WTC11 (cell line): ENCODE measurements at places on chromosomes 7 and 10. TPM values are rescaled to one million over a fixed set of nuclear protein-coding genes. Genes with fewer than 3 reads are reported as not detected.

The SLC26A4 gene
- total RNA-seq: 0.09 to 0.22 TPM in 2 of 3 replicates, not detected in the other

The SCART1 gene
- 0.57 to 1.2 TPM (median 1.1 TPM) in 3 replicates for total RNA-seq

The SNCG gene
- 8.4 to 14.3 TPM (median 12.0 TPM) in 3 replicates for total RNA-seq

The ADRA2A gene
- total RNA-seq: 1.7 to 2.1 TPM (median 1.7 TPM) in 3 replicates

DNA sequence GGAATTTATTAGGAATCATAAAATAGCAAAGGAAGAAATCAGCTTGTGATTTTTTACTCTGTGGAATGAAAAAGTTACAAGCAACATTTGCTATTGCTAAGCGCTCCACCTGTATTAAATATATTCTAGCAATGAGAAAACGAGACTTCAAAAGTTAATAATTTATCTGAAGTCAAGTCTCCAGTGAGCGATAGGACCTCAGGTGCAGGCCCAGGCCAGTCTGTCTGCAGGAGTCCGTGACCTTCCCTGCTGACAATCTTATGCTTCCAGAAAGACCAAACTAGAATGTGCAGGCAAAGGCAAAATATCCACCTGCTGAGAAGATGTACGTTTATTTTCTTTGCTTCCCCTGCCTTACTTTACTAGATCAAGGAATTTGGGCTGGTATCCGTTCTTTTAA is 22.7 kb downstream of the MRC1 start:
- DNase-seq: no peak

- DNase-seq: no peak
Measured at GRCh38 chr7:39954694-39955093, 4.6 kb downstream of the CDK13 start.

DNA sequence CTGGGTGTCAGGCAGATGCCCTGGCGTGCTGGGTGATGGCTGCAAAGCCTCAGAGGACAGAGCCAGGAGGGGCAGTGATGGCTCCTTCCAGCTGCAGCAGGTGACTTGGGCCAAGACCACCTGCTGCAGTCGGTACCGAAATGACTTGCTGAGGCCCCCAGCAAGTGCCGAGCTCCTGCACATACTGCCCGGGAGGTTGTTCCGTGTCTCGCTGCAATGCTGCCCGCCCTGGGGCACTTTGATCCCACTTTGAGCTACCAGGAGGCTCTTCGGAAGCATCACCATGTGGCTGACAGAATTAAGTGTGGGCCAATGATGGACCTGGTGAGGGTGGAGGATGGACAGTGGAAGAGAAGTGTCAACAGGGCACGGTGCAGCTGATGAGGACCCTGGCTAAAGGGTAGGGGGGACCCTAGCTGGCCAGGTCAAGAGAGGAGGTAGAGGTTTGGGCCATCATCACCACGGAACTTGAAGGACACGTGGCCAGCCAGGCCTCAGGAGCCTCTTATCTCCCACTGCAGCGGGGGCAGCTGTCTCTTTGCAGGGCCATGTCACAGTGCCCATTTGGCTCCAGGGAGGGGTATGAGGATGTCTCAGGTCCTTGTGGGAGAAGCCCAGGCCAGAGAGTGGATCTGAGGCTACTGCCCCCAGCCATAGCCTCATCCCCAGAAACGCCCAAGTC is 51.1 kb upstream of the NANOS1 start:
- DNase-seq: no peak

DNA sequence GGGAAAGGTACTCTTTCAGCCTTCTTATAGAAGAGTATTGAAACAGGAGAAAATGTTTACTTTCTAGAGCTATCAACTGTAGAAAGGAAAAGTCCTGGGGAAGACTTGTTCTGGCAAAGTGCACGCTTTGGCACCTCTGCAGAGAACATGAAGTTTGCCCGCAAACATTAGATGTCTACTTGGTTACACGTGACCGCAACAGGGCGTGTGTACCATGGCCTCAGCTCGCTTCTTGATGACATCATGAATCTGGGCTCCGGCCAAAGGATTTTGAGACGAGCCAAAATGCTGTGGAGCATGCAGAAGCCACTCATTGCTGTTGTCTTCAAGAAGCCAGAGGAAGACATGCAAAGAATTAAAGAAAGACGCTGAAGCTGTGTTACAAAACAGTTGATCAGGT is 8.6 kb upstream of the TAS2R60 start:
- no peak for DNase-seq

DNA sequence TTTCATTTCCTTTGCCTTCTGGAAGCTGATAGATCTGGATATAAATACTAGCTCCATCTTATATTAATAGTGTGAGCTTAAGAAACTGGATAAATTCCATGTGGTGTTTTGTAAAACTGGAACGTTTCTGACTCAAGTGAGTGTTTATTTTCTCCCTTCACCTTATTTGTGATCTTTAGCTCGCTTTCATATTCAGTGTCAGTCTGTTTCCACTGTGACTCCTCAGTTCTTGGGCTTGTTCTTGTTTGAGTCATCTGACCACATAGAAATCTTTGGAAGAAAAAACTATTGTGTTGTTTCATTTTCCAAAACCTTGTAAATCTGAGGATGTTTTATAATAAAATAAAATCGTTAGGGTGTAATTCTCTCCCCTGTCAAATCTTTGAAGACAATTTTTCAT is 186.4 kb downstream of the POLR1F start:
- DNase-seq: no peak

DNA sequence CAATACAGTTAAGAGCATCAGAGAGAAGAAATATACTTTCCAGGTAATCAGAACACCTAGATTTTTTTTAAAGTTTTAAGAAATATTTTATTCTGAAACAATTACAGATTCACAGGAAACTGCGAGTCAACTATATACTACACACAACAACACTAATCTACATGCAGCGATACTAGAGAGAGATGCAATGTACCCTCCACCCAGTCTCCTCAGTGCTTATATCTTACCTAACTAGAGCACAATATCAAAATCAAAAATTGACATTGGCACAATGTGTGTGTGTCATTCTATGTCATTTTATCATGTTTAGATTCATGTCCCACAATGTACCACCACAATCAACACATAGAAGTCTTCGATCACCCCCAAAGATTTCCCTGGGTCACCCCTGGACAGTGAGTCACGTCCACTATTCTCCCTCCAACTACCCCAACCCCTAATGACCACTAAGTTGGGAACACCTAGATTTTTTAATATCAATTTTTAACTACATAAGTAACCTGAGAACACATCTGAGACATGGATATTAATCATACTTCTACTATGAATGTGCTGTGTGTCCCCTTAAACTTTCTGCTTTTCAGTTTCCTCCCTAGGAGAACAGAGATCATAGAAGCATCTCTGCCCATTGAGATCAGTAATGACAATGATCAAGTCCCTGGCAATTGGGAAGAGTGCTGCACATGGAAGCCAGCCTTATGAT is 86.5 kb downstream of the GSAP start:
- DNase-seq: no peak

- no peak for DNase-seq
Measured at GRCh38 chr10:133264461-133264860, 12.2 kb downstream of the ADAM8 start.

DNA sequence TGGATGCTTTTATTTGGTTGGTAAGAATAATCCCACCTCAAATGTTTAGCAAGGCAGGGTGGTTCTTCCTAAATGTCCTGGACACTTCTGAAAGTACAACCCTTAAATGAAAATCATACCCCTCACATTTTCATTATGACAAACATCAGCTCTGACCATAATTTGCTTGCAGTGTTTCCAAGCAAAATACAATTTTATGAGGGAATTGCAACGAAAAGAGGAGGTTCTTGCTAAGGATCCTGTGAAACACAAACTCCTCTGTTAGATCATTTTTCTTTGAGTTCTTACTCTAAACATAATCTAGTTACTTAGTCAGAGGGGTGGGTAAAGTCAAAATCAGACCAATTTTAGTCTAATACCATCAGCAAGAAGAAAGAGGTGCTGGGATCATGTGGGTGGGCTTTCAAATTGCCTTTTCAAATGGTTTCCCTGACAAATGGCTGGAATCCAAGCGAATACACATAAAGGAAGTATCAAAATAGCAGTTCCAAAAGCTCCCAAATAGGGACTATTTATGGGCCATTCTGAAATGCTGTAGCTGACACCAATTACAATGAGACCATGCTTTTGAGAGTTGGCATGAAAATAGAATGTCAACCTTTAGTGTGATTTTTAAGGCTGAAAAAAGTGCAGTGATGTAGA is 164.9 kb upstream of the INHBA start:
- DNase-seq: no peak

GRCh38 chr7:142001163-142001874 is 5.6 kb downstream of the MGAM start:
- no peak for DNase-seq
